ENCODE measurements at places on chromosomes 5 and 9. TPM values are rescaled to one million over a fixed set of nuclear protein-coding genes. Genes with fewer than 3 reads are reported as not detected.

Gene LTC4S
- 4.1 TPM for total RNA-seq

Gene TSSK1B
- 2.9 TPM for total RNA-seq

Gene ORM2
- total RNA-seq = not detected

Gene PLPPR1
- 2.9 TPM for total RNA-seq

Gene S1PR3
- 11.8 TPM for total RNA-seq

Gene SLC45A2
- 1.2 TPM for total RNA-seq

Gene OLFML2A
- 9.6 TPM for total RNA-seq

Gene SEC61B
- total RNA-seq = 37.1 TPM

Gene BTNL9
- total RNA-seq = 7.0 TPM

Gene PCDHA1
- 5.3 TPM for total RNA-seq

Gene THBS4
- not detected for total RNA-seq

Gene IL31RA
- 0.48 TPM for total RNA-seq

Gene STPG3
- total RNA-seq = 1.9 TPM

Gene ZNF622
- 28.4 TPM for total RNA-seq

Gene HEMGN
- total RNA-seq = 30.3 TPM

Gene ZFP2
- 8.7 TPM for total RNA-seq

Gene NR5A1
- not detected for total RNA-seq

Gene ZNF879
- total RNA-seq = 14.9 TPM

Gene DRD1
- total RNA-seq = 2.4 TPM

Gene ENG
- 5.1 TPM for total RNA-seq

Gene TTC1
- total RNA-seq = 35.4 TPM

Gene AGTPBP1
- total RNA-seq = 46.0 TPM

Gene FYB1
- 14.9 TPM for total RNA-seq

Gene MXD3
- total RNA-seq = 3.6 TPM

Gene FAM53C
- 23.8 TPM for total RNA-seq

Gene PLAC8L1
- not detected for total RNA-seq

Gene TRMO
- total RNA-seq = 37.1 TPM

Gene PCDHGA4
- total RNA-seq = 6.0 TPM

Gene RARS1
- total RNA-seq = 262 TPM

Gene TOPORS
- total RNA-seq = 33.9 TPM

Gene SPINK6
- 5.5 TPM for total RNA-seq

Gene ZNF483
- total RNA-seq = 14.2 TPM

Gene SLC1A3
- 22.9 TPM for total RNA-seq

Gene ANKDD1B
- total RNA-seq = 6.0 TPM

Gene SLC6A18
- total RNA-seq = not detected

Gene CLIC3
- total RNA-seq = 24.3 TPM

Gene JAKMIP2
- total RNA-seq = 1.2 TPM

Gene BTNL8
- total RNA-seq = not detected

Gene HRH2
- 1.7 TPM for total RNA-seq

Gene ZNF366
- total RNA-seq = 0.96 TPM

Gene PCDHA9
- total RNA-seq = 0.96 TPM

Gene DOLPP1
- 4.8 TPM for total RNA-seq

Gene IL4
- total RNA-seq = not detected

Gene NXNL2
- not detected for total RNA-seq

Gene TNIP1
- total RNA-seq = 58.7 TPM

Gene IFNE
- 11.1 TPM for total RNA-seq

Gene GCNT4
- 15.2 TPM for total RNA-seq

Gene RNF145
- 57.5 TPM for total RNA-seq

Gene ZNF354C
- total RNA-seq = 15.9 TPM

Gene RGMB
- total RNA-seq = 10.6 TPM

Gene ORM1
- total RNA-seq = not detected

Gene EQTN
- not detected for total RNA-seq

Gene SERF1A
- total RNA-seq = 35.2 TPM

Gene DCAF12
- total RNA-seq = 31.8 TPM

All from umbilical cord (tissue), 2 donors.